ENCODE measurements at places on chromosomes 6 and 20.

GRCh38 chr6:103027271-103027931 lies 1633.9 kb downstream of the GRIK2 start:
- no peak for DNase-seq

DNA sequence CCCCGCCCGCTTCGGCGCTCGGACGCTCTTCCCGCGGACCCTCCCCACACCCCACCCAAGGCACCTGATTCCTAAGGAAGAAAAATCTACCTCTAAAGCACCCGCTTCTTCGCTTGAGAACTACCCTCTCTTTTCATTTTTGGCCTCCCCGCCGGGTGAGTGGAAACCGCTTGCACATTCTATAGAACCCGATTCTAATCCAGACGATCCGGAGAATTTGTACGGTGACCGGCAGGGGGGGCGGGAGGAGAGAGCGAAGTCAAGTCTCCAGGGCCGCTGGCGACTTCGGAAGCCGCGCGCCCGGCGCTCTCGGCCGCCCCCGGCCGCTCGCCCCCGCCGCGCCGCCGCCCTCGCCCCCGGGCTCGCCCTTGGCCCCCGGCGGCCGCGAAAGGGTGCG lies at the start of gene RBM24:
Gene RBM24 (plus strand): TSS at position 262 of the 397 bp plus-strand sequence. CDS start 221 bp downstream, outside the sequence.
- DNase-seq, result no peak

DNA sequence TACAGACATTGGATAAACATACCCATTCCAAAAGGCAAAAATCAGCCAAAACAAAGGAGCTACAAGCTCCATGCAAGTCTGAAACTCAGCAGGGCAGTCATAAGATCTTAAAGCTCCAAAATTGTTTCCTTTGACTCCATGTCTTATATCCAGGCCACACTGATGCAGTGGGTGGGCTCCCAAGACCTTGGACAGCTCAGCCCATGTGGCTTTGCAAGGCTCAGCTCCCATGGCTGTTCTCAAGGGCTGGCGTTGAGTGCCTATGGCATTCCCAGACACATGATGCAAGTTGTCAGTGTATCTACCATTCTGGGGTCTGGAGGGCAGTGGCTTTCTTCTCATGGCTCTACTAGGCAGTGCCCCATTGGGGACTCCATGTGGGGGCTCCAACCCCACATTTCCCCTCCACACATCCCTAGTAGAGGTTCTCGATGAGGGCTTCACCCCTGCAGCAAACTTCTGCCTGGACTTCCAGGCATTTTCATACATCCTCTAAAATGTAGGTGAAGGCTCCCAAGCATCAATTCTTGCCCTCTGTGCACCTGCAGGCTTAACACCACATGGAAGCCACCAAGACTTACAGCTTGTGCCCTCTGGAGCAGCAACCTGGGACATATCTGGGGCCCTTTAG lies 35.4 kb upstream of the SENP6 start:
- no peak for DNase-seq

- no peak for DNase-seq
These were observed 7.4 kb downstream of the SNX9 start for GRCh38 chr6:157830354-157831017.

- no peak for DNase-seq
These were observed 113.0 kb upstream of the SLC22A23 start for GRCh38 chr6:3569816-3570215.
